Nucleus accumbens (tissue), 56 donors: ENCODE measurements at places on chromosomes 7 and 10.
A peak's percentile ranks its signal among the peaks of the same experiment; 100 is the strongest.

DNA sequence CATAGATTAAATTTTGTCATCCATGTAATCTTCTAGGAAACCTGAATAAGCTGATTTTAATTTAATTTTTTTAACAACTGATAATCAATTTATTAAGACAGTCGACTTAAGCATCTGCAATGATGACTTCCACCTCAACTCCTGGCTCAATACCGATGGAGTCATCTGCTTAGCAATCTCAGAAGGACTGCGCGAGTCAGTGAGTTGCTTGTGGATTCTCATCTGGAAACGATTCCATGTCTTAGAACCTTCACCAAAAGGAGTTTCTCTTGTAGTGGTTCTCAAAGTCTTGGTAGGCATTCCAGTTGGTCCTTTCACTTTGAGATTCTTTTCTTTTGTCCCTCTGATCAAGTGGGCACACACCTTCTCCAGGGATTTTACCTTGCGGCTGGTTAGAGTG is 85.5 kb downstream of the XRCC2 start:
- no peak for DNase-seq

- no peak for DNase-seq
Measured at GRCh38 chr10:116466715-116467422, 39.2 kb downstream of the PNLIPRP3 start.

- peak; percentile 22 for DNase-seq
Measured at GRCh38 chr10:3588346-3588745, 196.7 kb downstream of the KLF6 start.

GRCh38 chr7:80603940-80604339 is 34.5 kb upstream of the CD36 start:
- DNase-seq: no peak

DNA sequence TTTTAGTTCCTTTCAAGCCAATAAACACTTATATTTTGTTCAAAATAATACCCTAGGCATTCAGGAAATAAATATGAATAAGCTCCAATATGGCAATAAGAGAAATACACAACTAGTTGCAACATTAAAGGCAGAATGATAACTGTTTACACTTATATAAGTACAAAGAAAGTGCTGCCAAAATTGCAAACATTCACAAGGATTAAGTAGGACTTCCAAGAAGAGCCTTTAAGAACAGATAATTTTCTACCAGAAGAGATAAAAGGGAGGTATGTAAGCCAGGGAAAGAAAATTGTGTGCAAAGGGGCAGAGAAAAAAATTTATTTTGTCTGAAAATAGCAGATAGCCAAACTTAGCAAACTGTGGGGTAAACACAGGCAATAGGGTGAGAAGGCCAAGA is 83.8 kb downstream of the CTNNA3 start:
- DNase-seq: no peak

- no peak for DNase-seq
Measured at GRCh38 chr10:3704565-3705325, 80.3 kb downstream of the KLF6 start.

GRCh38 chr7:38678698-38679054 is 47.5 kb upstream of the AMPH start:
- DNase-seq: no peak

- no peak for DNase-seq
Measured at GRCh38 chr7:41428381-41428780, 274.5 kb downstream of the INHBA start.

DNA sequence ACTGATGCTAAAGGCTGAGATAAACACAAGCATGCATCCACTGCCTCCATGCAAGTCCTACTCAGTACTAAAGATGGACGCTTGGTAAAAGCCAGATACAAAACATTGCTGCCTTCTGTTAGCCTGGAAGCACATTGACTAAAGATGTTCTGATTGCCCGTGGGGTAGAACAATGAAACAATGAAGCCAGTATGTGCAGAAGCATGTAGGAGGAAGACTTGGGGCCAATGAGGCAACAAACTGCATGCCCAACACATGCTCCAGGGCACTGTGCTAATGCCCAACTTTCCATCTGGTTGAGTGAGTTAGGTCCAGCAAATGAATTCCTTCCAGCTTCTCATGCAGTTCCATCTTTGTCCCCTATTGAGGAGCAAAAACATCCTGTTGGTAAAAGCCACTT is 1245.5 kb downstream of the GATA3 start:
- no peak for DNase-seq

GRCh38 chr10:90652519-90652918 is 205.3 kb downstream of the HTR7 start:
- no peak for DNase-seq

DNA sequence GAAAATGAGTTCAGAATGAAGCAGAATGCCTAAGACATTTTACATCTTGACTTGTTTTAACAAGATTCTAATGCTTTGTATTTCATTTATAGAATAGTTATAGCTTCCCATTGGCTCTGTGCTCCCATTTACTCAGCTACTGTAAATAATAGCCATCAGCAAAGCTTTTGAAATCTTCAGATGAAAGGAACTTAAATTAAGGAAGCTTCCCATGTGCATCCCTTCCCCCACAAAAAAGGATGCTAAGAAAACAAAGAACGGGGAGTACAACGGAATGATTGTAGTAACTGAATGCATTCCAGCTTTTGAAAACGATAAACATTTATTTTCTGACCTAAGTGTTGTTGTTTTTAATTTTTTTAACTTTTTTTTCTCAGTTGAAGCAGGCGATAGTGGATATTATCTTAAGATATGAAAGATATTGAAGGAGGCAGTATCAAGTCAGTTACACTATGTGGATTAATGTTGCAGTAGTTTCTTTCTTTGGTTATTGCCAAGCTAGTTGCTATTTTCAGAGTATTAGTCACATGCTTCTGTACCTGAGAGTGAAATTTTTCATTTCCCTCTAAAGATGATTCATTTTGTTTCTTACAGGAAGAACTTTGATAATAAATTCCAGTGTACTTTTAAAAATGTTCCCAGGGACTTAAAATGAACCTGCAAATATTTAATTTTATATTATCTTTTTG is 129.2 kb downstream of the KCND2 start:
- DNase-seq: no peak

DNA sequence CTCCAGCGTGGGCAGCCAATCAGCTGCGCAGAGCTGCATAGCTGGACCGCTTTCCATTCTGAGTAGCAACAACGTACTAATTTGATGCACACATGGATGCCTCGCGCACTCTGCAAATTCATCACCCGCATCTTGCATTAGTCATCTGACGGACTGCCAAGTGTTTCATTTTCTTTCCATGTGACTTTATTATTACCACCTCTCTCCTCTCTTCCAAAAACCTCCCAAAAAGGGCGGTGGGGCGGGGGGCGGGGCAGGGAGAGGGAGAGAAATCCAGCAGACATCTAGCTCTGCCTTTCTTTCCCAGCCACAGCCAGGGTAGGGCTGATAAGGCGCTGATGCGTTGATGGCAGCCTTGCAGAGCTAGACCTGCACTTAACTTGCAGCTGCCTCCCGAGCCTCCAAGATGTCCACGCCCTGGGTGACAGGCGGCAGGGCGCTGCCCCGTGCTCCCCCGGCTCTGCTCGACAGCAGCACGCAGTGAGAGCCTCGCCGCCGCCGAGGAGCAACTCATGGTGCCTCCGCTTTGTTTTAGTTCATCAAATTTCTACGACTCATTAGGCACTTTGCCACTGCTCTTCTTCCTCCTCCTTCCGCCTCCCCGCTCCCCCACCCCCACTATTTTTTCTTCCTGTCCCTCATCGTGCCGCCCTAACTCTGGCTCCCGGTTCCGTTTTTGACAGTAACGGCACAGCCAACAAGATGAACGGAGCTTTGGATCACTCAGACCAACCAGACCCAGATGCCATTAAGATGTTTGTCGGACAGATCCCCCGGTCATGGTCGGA is 147.3 kb downstream of the CELF2 start:
- peak; percentile 60 for DNase-seq

GRCh38 chr10:88042160-88043100 is 179.0 kb downstream of the PTEN start:
- DNase-seq: no peak

- DNase-seq: peak; percentile 64
Measured at GRCh38 chr7:132580717-132581285, 4.5 kb upstream of the PLXNA4 start.

- no peak for DNase-seq
Measured at GRCh38 chr7:2602406-2603043, 29.3 kb upstream of the TTYH3 start.

DNA sequence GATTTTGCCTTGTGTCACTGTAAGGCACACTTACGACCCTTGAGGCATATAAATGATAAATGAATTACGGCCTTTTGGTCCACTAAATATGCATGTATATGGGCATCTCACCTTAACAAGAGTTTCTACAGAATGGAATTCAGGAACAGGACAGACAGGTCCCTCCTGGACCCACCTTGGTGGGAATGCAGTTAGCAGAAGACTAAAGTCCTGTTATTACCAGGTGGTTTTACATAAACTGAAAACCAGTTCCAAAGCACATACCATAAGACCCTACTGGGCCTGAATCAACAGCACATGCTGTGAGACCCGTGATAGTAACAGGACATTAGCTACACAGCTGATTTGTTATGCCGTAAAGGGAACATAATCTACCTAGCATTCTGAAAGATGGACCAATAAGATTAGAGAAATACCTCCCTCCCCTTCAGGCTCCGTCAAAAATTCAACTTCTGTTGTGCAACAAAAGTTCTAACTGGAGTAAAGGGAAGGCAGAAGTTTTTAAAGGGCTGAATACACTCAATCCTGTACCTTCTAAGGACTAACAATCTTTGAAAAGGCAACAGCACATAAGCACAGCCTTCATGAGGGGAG is 24.0 kb downstream of the LAMB1 start:
- DNase-seq: no peak

GRCh38 chr10:103917302-103918052 is 507 bp downstream of the STN1 start:
- DNase-seq: no peak

DNA sequence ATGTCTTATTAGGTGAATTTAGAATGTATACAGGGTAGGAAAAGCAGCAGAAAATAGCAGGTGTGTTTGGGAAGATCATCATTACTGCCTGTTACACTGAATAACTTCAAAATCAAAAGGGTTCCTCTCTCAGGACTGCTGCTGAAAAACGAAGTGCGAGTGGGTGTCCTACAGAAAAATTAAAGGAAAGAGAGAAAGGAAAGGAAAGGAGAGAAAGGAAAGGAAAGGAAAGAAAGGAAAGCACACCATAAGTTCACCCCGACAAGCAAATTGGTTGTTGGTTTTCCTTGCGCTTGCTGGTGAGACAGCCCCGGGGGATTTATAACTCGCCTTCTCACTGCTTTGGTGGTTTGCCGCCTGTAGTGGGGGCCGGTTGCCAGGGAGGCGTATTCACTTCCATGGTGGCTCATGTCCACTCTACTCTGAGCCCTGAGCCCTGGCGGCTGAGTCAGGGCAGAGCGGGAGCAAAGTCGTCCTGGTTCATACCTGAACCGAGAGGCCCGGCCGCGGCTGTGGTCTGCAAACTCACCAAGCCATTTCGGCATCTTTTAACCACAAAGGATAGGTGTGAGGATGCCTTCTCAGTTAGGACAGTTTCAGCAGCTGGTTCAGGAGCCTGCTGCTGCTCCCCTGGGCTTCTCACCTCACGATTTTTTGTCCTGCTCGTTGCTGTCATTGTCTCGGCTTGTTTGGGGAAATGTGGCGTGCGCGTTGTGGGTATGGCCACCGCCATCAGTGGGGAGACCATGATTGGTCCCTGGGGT is 26.1 kb downstream of the INPP5A start:
- no peak for DNase-seq

GRCh38 chr10:14039968-14040668 is 290.6 kb downstream of the FRMD4A start:
- no peak for DNase-seq

GRCh38 chr10:4403638-4404252 is 422.3 kb upstream of the AKR1E2 start:
- no peak for DNase-seq

DNA sequence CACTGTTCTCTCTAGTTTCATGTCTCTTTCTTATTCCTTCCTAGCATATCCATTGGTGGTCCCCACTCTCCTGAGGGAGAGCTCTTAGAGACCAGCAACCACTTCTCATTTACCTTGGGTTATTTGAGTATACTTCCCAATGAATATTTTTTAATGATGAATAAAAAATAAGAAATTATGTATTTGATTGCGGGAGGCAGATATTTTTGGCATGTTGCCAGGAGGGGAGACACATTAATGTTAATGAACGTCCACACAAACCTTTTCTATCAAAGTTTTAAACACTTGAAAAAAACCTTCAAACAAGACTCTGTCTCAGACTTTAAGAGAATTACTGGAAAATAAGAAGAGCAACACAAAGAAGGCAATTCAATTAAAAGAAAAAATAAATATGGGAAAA is 260.6 kb upstream of the MAGI2 start:
- DNase-seq: no peak

GRCh38 chr10:55782181-55782580 is 578.9 kb downstream of the ZWINT start:
- DNase-seq: no peak

DNA sequence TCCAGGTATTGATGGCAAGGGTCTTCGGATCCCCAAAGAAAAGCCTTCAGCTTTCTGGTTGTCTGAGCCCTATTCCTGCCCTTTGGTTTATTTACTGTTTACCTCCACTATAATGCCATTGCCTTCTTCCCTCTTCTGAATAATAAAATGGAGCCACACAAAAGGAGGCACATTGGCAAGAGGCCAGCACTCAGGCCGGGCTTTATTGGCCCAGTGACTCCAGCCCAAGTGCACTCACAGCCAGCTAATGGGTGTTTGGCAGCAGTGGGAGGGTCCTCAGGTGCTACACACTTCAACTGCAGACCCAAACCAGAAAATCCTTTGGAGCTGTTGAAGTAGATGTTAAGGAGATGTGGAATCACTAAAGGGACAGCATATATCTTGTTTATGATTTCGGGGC is 336.0 kb downstream of the PLXNA4 start:
- no peak for DNase-seq

DNA sequence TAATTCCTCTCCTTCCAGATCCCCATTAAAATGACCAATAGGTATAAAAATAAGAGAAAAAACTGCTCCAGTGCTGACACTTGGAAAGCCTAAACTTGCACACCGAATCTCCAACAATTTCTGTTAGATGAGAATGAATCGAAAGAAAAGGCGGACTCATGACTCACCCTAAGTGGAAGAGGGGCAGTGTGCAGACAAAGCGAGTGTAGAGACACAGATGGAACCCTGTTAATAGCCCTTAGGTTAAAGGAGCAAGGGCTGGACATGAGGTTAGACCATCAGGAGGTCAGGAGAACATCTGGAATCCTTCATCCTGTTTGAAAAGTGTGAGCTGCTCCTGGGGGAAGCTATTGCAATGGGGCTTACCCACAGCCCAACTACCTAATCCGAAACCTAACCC is 103.4 kb upstream of the GLI3 start:
- no peak for DNase-seq

- no peak for DNase-seq
Measured at GRCh38 chr10:126203746-126204145, 184.5 kb downstream of the ADAM12 start.
